ENCODE measurements at places on chromosomes 5 and 9.

DNA sequence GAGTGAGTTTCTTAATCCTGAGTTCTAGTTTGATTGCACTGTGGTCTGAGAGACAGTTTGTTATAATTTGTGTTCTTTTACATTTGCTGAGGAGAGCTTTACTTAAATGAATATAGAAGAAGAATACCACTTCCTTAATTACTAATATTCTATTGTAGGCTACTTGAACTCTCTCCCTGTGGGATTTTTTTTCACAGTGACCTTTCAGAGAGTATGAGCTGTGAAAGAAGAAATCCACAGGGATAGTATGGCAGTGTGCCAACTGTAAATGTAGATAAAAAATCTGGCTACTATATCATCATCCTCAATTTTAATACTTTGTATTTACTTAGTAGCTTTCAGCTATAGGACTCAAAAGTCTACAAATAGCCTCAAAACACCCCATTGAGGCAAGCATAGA lies 67.3 kb downstream of the COMMD10 start:
- no peak for DNase-seq

DNA sequence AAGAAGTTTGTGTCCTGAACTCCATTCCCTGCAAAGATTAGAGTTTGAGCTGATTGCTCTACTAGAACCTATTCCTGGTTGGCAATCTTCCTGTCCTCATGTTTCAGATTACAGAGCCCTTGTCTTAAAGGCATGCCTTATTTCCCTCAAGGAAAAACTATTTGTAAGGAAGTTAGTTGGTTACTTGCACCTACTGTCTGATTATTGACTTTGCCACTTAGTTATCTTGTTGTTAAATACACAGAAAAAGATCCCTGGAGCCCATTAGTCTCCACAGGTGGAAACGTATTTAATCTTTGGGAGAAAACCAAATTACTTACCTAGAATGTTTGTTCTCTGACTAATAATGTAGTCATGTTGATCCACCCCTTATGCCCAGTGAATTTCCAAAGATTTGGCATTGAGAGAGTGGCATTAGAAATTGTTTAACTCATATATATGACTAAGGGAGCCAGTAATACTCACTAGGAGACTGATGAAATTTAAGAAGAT lies 132.3 kb upstream of the ELL2 start:
- DNase-seq, result peak; percentile 90

DNA sequence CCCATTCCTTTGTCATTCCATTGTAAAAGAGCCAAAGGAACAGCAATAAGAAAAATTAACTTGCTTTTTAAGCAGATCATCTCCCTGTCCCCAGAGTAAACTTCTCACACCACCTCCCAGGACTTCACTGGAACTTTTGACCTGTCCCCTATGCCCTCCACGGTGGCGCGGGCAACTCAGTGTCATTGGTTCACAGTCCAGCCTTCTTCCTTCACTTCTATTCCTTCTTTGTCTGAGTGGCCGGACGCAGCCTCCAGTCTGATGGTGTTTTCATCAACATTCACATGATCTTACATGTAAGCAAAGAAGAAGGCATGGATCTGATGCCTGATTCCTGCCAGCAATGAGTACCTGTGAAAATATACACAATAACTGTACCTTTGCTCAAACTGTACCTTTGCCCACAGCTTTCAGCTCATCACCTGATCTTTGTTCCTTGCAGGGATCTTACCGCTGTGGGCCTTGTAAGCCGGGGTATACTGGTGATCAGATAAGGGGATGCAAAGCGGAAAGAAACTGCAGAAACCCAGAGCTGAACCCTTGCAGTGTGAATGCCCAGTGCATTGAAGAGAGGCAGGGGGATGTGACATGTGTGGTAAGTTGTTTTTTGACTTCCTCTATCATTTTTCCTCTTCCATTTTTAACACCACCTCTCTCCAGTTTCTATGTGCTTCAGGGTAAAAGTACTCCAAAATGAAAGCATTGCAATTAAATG lies 32.5 kb downstream of the THBS4 start:
- no peak for DNase-seq

DNA sequence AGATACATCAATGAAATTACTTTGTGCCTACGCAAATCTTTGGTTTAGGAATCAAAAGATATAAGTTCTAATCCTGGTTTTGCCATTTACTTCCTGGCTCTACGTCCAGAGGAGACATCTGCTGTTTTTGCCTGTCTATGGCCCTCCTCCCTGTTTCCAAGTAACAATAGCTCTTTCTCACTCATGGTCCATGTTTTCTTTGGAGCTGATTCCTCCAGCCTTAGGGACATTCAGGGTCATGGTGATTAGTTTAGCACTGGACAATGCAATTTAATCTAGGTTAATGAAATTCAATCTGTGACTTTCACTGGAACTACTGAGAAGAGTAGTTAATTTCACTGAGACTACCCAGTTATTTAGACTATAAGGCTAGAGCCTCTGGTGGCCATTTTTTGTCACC lies 170.6 kb downstream of the SEMA6A start:
- DNase-seq, result no peak

DNA sequence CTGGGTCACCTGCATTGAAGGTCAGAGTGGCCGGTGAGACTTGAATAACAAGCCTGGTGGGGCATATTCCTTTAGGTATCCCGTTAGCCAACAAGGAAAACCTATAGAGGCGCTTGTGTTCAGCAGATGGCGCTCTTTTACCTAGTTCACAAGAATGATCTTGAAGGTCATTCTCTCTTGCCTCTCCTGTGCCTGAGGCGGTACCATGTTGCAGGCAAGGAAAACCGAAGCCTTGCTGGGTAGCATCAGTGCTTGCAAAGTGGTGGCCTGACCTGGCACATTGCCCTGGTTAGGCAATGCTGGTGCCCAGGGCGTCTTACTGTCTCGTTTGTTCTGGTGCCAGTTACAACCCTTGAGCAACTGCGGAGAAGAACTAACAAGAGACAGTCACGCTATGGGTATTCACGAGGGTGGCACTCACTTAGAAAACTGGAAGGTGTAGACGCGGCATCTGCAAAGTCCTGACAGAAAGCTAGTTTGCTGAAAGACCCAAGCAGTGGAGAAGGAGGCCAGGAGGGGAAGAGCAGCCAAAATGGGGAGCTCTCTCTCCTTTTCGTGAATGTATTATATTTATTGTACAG lies 56.7 kb downstream of the AOPEP start:
- peak; percentile 64 for DNase-seq

DNA sequence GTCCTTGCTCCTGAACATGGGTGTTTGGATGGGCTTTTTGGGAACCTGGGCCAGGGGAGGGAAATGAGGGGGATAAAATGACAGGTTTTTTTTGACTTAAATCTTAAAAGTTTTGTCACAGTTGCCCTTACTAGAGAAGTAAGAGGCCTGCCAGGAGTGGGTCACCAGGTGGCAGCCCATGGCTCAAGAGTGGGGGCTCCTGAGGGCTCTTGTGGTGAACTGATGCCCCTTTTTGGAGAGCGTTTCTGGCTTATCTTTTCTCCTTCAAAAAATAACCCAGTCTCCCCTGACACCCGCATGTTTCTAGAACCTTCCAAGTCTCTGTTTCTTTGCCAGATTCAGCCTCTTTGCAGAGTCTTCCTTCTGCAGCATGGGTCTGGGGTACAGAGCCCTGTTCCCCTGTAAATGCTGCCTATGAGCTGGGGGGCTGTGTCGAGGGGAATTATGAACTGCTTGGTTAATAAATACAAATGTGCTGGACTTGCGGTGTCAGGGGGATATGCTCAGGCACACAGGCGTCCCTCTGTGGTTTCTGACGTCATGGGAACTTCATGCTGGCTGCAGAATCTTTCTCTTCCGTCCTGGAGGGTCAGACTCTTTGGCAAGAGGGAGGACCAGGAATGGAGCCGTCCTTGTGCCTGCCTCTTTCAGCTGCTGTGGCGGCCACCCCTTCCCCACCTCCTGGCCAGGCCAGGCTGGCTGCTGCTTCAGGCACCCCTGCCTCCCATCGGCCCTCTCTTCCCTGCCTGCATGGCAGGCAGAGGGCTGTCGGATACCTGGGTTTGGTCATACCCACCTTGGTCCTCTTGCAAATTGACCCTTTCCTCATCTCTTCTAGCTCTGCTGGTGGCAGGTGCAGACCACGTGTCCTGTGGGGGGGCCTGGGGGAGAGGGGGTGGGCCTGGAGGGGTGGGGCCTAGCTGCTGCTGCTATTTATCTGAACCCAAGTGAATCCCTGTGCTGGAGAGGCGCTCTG lies 30.1 kb downstream of the PTPA start:
- DNase-seq, result no peak

GRCh38 chr5:52801329-52801728 lies 13.6 kb downstream of the ITGA1 start:
- no peak for DNase-seq

Measured in Panc1 (cell line).